Inflammatory macrophage treated with lipopolysaccharide for 1 hour (primary cell): ENCODE measurements at places on chromosomes 12 and 14.

DNA sequence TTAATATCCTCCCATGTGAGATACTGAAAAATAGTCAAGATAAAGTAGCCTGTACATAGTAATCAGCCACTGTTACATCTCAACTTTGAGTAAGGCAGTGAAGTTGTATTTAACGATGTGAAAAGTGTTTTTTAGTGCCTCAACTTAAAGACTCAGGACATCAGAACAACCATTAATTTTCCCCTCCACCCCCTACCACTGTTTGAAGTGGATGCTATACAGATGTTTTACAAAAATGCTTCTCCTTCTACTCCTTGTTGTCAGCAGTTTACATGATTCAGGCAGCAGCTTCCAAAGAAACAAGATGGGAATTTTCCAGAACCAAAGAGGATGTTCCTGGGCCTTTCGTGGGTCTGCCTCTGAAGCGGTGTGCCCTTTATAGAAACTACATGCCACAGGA is 143.6 kb downstream of the RPAP3 start:
- no peak for DNase-seq

DNA sequence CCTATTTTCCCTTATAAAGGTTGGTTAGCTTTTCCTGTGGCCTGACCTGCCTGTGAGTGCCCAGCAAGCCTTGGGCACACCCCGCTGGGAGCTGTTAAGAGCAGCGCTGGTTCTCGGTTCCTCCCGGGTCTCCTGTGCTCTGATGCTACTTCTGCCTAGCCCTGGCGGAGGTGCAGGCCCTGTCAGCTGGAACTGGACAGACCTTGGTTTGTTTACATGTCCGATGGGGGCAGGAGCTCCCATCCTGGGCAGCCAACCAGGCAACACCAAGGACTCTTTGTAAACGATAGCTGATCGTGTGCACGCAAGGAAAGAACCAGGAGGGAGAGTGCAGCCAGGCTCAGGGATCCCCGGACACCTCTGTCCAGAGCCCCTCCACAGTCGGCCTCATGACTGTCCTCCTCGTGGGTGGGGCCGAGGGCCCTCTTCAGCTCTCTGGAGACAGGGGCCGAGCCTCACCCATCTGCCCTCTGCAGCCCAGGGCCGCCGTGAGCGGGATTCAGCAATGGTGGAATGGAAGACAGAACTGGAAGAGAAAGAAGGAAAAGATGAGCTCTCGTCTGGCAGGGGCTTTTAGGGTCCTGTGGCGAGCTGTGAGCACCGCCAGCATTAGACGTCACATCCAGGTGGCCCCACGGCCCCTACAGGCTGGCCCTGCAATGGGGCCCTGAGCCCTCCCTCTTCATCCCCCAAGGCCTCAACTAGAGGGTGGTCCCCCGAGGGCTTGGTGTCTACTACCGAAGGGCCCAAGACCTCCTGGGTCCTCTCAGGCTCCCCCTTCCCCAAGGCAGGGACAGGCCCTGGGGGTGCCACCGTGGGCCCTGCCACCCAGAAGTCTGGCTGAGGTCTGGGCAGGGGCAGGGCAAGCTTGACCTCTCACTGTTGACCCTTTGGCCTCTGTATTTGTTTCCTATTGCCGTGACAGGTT is 12.3 kb downstream of the TNFAIP2 start:
- no peak for DNase-seq

DNA sequence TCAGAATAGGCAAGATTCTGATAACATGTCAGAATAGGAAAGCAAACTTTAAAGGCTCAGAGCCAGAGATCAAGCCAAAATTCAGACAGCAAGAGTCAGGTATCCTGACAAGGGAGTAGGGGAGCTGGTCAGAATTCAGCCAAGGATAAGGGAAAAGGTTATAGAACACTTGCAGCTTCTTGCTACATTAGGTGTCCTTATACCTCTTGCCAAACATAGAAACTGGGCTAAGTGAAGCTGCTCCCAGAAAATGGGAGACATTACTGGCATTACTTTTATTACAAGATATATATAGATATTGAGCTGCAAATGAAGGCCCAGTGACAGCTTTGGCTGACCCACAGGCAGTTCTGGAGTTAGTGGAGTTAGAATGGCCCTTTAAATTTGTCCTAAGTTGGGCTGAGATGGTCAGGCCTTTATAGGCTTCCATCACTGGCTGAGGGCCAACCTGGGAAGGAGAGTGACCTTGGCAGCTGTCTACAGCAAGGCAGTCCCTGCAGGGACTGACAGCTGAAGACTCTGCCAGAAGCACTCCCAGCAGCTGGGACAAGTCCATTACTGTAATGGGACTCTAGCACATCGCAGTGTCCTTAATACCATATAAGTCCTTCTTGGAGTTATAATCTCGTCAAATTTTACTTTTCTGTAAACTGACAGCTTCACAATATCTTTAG is 83.0 kb downstream of the LRRC9 start:
- no peak for DNase-seq

DNA sequence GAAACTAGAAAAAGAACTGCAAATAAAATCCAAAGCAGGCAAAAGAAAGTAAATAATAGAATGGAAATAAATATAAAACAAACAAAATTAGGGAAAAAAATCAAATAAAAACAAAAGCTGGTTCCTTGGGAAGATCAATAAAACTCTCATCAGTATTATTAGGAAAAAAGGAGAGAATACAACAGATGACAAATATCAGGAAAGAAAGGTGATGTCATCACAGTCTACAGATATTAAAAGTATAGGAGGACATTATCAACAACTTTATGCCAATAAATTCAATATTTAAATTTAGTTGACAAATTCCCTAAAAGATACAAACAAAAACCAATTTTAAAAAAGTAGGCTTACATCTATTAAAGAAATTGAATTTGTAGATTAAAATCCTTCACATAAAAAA is 107.4 kb upstream of the FOXN3 start:
- no peak for DNase-seq

DNA sequence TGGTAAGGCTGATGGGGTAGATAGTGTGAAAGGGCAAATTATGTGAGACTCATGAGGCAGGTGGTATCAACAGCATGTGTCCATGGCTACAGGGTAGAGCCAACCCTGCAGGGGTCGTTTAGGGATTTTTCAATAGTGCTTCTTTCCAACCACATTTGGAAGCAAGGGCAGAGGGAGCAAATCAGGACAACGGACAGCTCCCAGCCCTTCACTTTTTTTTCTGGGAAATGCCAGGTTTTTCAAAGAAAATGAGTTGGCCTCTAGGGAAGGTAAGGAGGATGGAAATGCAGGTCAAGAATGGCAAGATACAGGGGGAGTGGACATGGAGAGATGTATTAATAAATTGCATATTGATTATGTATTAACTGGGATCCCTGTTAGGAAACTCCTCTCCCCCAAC is 4.9 kb upstream of the CMA1 start:
- no peak for DNase-seq

GRCh38 chr12:24596768-24597388 is 352.0 kb downstream of the BCAT1 start:
- peak; percentile 22 for DNase-seq

DNA sequence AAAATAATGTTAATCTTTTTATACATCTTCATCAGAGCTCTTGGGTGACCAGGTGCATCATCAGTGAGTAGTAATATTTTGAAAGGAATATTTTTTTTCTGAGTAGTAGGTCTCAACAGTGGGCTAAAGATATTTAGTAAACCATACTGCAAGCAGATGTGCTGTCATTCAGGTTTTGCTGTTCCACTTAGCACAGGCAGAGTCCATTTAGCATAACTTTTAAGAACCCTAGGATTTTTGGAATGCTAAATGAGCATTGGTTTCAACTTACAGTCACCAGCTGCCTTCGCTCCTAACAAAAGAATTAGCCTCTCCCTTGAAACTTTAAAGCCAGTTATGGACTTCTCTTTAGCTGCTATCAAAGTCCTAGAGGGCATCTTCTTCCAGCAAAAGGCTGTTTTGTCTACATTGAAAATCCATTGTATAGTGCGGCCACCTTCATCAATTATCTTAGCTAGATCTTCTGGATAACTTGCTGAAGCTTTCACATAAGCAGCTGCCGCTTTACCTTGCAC is 24.6 kb downstream of the RIMKLB start:
- no peak for DNase-seq

GRCh38 chr12:30698346-30698745 is 2.7 kb upstream of the IPO8 start:
- no peak for DNase-seq

- DNase-seq, result no peak
These were observed 69.4 kb upstream of the ACTN1 start for GRCh38 chr14:69048456-69048855.

GRCh38 chr12:33437598-33437997 is 2.0 kb downstream of the SYT10 start:
- no peak for DNase-seq

- no peak for DNase-seq
These were observed 45.5 kb upstream of the SELPLG start for GRCh38 chr12:108679106-108679681.
